ENCODE measurements at places on chromosomes 3 and 15.
A peak's percentile ranks its signal among the peaks of the same experiment; 100 is the strongest.

DNA sequence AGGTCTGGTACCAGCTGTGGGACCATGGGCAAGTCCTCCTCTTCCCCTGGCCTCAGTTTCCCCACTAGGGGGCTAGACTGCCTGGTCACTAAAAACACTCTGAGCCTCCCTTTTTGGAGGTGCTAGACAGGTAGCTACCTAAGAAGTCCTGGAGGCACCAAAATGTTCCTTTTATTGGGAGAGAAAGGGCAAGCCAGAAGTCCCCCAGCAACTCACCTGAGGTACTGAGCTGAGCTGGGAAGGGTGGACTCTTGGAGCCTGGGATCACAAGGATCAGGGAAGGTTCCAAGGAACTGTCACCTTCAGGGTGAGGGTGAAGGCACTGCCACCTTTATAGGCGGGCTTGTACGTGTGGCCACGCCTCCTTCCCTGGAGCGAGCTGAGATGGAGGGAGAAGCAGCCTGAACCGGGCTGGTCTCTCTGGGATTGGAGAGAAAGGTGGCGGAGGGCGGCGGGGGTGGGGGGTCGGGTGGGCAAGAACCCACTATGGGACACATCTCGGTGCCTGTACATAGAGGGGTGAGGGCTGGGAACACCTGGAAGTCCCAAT lies at the start of gene CYP1A1:
Gene CYP1A1, minus strand, starts transcription at position 304 of the 550 bp plus-strand sequence. CDS start 2,431 bp downstream, outside the sequence.
- DNase-seq, result no peak

DNA sequence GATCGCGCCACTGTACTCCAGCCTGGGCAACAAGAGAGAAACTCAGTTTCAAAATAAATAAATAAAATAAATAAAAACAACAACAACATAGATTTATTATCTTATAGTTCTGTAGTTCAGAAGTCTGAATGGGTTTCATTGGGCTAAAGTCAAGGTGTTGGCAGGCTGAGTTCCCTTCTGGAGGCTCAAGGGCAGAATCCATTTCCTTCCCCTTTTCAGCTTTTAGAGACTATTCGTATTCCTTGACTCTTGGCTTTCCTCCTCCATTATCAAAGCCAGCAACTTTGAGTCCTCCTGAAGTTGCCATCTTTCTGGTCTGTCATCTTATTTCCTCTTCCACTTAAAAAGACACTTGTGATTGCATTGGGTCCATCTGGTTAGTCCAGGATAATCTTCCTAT lies 12.1 kb downstream of the BLM start:
- no peak for DNase-seq

DNA sequence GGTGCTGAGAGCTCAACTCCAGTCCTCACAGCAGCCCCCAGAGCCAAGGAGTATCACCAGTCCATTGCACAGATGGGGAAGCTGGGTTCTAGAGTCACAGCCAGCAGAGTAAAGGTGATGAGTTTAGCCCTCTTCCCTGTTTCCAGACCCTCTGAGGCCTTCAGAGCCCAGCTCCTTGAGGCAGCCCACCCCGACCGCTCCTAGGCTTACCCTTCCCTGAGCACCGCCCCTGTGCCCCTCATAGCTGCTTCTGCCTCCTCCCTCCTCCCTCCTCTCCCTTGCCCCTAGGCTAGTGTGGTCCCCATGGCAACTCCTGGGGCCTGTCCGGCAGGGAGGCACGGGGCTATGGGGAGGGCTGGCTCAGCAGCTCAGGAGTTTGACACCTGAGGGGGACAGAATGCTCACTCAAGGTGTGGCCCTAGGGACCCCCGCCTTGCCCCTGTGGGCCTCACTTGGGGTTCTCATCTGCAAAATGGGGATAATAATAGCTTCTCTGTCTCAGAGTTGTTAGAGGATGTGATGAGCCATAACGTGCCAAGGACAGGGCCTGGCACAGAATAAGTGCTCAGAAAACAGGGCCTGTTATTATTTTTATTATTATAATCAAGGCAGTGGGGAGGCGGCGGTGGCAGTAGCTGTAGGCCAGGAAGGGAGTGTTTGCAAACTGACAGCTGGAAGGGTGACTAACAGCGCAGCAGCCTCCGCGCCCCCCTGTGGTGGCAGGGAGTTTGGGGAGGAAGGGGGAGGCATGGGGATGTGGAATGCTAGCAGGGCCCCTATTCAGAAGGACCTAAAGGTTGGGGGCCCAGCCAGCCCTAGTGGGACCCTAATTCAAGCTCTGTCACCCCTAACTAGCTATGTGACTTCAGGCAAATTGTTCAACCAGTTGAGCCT lies 11.5 kb downstream of the CSK start:
- DNase-seq, result peak; percentile 47

DNA sequence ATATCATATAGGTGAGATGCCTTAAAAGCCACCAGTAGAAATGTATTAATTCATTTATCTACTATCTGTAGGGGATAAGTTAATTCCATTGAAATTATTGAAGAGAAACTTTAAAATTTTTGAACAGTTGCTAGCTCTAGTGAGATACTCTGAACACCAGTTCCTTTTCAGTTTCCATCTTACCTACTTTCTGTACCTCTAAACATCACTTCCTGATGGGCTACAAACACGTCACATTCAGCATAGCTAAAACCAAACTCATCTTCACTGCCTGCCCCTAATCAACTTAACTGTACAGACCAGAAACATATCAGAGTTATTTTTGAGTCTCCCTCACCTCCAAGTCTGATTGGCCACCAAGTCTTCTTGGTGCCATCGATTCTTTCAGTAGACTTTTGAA lies 88.9 kb downstream of the FEZF2 start:
- no peak for DNase-seq

- no peak for DNase-seq
These were observed 39.8 kb downstream of the ADAMTS17 start for GRCh38 chr15:100301910-100302431.

GRCh38 chr3:50675179-50676030 lies 678 bp downstream of the DOCK3 start:
- no peak for DNase-seq

- peak; percentile 72 for DNase-seq
These were observed 975 bp upstream of the FOXP1 start for GRCh38 chr3:71584394-71585011.

- DNase-seq, result no peak
These were observed 25.8 kb downstream of the KLHL6 start for GRCh38 chr3:183529717-183530116.

GRCh38 chr15:84836844-84837243 lies 19.7 kb downstream of the ALPK3 start:
- no peak for DNase-seq

- DNase-seq, result no peak
These were observed 15.3 kb downstream of the RLBP1 start for GRCh38 chr15:89205991-89206585.

- DNase-seq, result peak; percentile 58
These were observed 1.9 kb downstream of the KBTBD8 start for GRCh38 chr3:67000009-67000408.

GRCh38 chr3:156606729-156607128 lies 51.8 kb upstream of the SSR3 start:
- peak; percentile 16 for DNase-seq

DNA sequence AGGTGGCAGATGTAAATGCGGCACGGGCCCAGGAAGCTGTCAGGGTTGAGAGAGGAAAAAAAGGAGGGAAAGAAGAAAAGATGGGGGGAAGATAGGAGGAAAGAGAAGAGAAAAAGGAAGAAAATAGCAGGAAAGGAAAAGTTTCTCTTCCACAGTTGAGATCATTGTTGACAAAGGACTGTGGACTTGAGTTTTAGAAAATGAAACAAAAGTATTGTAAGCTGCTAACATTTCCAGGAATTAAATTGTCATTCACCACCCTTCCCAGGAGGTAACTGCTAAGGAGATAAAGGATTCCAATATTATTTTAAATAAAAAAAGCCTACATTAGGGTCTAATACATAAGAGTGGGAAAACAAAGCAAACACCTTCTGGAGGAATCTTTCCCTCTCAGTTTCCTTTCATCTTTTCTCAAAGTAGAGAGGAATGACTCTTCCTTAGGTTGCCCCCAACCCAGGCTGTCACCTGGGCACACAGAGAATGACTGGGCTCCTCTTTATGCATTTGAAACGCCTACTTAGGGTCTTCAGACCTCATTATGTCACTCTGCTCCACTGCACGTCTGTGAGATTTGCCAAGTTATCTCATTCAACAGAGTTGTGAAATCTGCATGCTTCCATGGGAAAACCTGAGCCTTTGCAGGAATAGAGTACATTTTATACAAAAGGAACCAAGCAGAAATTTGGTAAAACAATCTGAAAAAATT lies 194.0 kb downstream of the TNIK start:
- DNase-seq, result no peak

DNA sequence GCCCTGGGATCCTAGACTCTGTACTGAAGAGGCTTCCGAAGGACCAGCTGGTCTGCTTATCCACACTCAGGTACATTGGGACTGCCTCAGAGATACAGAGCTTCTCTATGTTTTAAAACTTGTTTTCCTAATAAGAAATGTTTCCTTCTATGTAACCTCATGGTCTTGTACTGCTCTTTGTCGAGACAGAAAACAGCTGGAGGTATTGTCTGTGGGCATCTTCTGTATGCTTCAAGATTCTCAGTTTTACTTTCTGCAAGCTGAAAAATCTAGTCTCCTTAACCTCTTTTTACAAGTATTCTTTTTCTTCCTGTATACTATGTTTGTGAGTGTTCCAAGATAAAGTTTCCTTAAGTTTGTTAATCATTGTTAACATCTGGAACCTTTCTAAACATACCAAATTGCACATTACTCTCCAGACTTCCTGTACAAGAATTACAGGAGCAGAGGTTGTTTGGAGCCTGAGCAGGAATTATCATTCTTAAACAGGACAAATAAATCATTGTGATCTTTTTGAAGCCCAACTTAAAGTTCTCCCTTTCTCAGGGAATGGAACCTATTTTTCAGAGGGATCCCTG lies 358.3 kb upstream of the CFAP20DC start:
- no peak for DNase-seq

GRCh38 chr15:65042776-65043327 lies 2.3 kb upstream of the SLC51B start:
- no peak for DNase-seq

DNA sequence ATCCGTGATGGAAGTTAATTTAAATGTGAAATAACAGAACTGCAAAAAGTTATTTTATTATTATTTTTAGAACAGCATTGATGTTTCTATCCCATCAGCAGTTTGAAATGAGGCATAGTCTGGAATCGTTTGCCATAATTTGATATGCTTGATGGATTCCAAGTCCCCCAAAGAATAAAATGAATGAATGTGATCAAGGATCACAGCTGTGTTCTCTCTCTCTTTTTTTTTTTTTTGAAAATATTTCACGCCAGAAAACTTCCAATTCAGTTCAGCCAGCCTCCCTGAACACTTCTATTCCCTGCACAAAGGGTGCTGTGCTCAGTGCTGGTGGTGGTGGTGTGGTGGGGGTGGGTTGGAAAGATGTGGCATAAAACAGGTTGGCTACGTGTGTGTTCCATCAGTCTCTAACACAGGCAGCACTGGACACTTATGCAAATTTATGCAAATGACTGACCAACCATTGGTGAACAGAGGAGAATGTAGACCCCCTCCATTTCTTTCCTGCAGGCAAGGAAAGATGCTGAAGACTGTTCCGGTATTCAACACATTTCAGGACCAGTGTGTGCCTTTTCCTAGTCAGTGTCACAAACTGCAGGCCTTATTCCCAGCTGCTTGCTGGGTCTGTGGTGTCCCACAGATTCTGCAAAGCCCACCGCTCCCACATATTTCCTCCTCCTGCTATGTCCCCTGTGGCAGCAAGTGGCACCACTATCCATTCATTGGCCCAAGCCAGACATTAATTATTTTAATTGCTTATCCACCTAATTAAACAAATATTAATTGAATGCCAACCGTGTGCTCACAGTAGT lies 10.6 kb downstream of the ARNT2 start:
- no peak for DNase-seq

DNA sequence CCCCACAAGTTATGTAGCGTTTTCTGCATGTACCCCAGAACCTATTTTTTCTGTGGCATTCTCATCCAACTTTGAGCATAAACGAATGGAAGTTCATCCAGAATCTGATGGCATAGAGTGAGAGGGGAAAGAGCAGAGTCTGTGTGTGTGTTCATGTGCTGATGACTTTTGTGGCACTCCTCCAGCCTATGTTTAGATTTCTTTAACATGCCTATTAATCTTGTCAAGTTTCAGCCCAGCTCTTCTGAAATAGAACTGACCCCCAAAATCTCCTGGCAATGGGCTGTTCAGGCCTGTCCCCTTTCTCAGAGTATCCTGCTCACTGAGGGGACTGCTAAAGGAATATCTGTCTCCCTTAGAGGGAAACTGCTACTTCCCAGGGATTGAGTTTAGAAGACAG lies 56.4 kb upstream of the NEO1 start:
- DNase-seq, result no peak

- no peak for DNase-seq
These were observed 10.5 kb downstream of the ISG20 start for GRCh38 chr15:88649286-88649733.
